IPS-NIHi11 (cell line): ENCODE measurements at places on chromosomes 1 and 21.

- no peak for DNase-seq
These were observed 98.9 kb downstream of the KAZN start for GRCh38 chr1:14697353-14697752.

DNA sequence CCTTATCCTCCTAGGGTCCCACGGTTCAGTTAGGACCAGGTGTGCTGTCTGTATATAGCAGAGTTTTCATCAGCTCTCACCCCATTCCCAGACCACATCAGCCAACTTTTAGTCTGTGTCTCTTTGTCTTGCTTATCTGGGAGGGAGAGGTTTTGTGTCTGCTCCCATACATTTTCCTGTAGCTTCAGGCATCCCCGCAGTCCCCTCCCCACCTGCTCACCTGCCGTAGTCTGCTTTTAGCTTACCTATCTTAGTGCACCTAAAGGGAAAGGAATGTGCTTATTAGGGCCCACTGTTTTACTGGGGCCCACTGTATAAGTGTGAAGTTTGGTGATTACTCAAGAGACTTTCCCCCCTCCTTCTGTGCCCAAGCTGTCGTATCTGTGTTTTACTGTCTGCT, 225.1 kb downstream of the PLA2G4A start:
- no peak for DNase-seq

DNA sequence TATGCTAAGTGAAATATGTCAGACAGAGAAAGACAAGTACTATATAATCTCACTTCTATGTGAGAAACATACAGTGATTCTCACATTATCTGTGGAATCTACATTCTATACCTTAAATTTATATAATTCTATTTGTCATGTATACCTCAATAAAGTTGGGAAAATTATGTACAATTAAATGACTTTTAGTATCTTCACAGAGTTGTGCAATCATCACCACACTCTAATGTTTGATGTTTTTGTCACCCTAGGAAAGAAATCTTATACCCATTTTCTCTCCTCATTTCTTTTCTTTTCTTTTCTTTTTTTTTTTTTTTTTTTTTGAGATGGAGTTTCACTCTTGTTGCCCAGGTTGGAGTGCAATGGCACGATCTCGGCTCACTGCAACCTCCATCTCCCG, 37.0 kb upstream of the TINAGL1 start:
- no peak for DNase-seq

DNA sequence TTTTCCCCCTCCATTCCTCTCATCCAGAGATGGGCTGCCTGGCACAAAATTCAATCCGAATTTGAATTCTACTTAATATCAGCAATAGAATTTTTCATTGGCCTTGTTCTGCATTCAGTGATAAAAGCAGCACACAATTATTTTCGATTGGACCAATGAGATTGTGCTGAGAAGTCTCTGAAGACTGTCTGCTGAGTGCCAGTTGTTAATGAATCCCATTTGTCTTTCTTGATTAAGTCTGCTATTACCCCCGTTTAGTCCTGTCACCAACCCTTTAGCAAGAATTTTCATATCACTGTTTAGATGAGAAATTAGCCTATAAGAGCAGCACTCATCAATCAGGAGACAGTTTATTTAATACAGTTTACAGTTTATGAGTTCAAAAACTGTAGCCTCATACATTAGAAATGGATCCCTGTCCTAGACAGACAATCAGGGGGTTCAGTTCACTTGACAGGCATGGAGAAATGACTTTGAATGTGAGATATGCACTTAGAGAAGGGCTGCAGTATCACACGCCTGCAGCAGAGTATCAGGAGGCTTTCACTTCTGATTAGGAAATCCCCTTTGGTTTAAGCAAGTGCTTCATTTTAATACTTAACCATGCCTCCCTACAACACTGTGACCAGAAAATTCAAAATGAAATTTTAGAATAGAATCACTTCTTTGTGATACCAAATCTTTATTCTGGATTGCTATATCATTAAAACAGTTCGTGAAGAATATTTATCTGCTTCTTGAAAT, 304.7 kb upstream of the PTBP2 start:
- no peak for DNase-seq

DNA sequence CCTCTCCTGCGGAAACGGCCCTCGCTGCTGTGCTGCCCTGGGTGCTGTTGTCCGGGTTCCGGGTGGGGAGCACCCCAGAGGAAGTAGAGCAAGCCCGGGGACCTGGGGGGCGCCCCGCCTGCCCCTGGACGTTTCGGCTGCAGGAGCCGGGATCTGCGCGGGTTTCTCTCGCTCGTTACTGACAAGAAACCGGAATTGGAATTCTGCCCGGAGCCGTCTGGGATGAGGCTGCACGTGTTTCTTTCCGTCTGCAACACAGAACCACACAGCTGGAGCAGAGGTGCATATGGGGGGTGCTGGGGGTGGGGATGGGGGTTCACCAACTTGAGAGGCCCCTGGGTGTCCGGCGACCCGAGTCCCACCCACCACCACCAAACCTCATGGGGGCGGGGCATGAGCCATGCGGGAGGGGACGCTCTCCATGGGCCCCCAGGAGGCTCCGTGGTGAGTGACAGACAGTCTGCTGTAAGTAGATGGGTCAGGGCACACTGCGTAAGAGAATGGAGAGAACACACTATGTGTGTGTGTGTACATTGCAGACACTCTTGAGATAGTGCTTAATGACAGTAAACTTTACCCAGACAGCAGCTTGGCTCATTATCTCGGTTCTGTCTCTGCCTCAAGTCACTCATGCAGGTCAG, 261.4 kb upstream of the C1orf174 start:
- no peak for DNase-seq

DNA sequence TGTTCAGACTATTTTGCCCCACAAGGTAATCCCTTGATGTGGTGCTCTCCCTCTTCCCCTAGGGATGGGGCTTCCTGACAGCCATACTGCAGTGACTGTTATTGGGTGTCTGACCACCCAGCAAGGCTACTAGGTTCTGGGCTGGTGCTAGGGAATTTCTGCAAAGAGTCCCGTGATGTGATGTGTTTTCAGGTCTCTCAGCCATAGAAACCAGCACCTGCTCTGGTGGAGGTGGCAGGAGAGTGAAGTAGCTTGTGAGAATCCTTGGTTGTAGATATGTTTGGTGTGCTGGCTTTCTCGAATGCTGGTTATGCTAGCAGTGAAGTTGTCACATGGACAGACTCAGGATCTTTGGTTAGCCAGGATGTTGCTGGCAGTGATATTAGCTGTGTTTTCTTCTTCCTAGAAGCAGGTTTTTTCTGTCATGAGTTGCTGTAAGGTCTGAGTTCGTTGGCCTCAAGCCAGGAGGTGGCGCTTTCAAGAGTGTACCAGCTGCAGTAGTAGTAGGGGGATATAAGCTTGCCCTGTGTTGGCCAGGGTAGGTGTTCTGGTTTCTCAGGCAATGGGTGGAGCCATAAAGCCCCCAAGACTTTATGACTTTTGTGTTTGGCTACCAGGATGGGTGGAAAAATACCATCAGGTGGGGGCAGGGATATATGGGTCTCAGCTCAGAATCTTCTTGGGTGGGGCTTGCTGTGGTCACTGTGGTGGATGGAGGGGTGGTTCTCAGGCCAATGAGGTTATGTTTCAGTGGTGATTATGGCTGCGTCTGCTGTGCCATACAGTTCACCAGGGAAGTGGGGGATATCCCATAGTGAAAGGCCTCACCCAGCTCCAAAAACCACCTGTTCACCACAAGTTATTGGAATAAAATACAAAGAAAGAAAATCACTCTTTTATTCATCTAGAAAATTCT, 1112.3 kb downstream of the KCNT2 start:
- DNase-seq = no peak
